Spinal cord (tissue), 10 donors: ENCODE measurements at places on chromosomes 6 and 20. TPM values are rescaled to one million over a fixed set of nuclear protein-coding genes. Genes with fewer than 3 reads are reported as not detected.

Gene CSE1L
- polyA plus RNA-seq = 92.5 TPM

Gene TGM3
- 1.3 TPM for polyA plus RNA-seq

Gene MAP3K5
- 10.9 TPM for polyA plus RNA-seq

Gene TTBK1
- 29.9 TPM for polyA plus RNA-seq

Gene ACTL10
- polyA plus RNA-seq = 1.2 TPM
